ENCODE measurements at places on chromosomes 7 and 10.

DNA sequence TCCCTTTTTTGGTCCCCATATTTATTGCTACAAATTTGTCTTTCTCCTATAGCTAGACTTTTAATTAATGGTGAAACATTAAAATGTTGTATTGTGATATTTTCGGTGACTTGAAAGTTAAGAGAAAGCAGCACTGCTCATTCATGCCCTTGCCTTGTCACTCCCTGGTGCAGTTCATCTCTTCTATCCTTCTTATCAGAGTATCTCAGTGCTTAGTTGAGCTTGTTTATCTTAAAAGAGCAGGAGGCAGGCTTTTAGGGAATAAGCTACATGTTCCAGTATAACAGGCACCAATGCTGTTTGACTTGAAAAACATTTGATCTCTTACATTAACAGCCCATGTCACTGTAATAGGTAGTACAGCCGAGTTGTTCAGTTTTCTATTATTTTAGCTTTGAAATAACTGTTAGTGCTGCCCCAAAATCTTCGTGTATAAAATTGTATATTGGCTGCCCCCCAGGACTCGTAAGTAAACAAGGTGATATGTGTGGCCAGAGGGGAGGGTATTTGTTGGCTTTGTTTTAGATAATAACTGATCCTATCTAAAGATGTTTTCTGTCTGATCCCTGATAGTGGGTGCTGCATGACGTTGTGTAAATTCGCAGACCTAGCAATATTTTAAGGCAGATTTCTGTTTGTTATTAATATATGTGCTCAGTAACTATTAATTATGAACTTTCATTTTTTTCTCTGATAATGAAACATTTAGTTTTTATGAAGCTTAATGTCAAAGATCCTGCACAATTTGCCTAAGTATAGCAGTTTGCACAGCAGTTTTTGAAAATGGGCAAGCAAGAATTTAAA is 96.5 kb downstream of the BTRC start:
- DNase-seq, result no peak

- peak; percentile 58 for DNase-seq
Measured at GRCh38 chr10:95906677-95907455, 909 bp upstream of the CC2D2B start.

GRCh38 chr10:75417522-75417927 is 13.9 kb upstream of the LRMDA start:
- DNase-seq, result no peak

DNA sequence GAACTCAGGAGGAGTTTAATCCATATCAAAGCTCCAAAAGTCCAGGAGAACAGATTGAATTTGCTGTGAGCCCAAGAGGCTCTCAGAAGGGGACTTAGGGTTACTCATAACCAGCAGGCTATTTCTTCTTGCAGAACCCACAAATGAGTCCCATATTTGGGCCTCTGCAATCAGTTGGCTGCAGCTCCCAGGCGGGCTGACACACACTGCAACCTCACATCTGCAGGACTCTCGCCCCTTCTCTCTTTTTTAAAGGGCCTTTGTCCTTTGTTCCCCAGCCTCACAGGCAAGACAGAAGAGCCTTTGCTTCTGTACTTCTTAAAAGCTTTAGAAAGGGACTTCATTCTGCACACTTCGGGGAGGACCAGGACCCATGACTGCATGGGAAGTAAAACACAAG is 26.7 kb downstream of the CREB3L2 start:
- peak; percentile 52 for DNase-seq

GRCh38 chr10:29229258-29229705 is 59.6 kb upstream of the LYZL1 start:
- DNase-seq, result no peak

- no peak for DNase-seq
Measured at GRCh38 chr7:28315565-28316410, 96.5 kb upstream of the CREB5 start.

DNA sequence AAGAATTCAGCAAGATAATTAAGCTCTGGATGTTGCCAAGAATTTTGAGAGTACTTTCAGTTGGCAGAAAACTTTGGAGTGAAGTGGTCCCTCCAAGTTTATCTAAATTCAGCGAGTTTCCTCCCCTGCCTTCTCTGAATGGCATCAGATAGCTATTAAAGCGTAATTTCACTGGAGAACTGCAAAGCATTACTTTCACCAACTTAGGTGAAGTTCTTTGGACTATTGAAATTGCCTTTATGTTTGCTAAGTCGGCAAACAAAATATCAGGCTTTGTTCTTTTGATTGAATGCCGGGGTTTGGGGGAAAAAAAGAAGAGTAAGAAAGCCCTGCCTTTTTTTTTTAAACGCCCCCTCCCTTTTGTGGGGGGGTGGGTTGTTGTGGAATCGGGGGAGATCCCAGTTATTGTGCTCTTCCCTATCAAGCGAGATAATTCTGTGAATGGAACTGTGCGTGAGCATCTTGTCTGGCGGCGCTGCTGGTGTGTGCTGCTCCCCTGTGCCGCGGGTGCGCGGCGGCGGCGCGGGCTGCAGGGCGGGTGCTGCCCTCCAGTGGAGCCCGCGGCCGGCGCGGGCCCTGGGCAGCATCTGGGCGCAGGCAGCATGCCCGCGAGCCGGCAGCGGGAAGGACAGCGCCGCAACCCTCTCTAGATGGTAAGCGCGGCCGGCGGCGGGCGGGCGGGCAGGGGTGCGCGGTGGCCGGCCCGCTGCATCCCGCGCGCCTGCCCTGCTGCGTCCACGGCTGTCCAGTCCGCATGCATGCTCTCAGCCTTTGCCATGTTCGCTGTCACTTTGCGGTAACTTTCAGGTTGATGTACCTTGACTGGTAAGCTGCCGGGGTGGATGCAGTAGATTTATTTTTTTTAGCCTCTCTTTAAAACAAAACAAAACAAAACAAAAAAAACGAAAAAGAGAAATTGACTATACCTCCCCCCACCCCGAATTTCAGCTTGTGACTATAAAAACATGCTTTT is 176.5 kb downstream of the TCF7L2 start:
- DNase-seq, result peak; percentile 54

DNA sequence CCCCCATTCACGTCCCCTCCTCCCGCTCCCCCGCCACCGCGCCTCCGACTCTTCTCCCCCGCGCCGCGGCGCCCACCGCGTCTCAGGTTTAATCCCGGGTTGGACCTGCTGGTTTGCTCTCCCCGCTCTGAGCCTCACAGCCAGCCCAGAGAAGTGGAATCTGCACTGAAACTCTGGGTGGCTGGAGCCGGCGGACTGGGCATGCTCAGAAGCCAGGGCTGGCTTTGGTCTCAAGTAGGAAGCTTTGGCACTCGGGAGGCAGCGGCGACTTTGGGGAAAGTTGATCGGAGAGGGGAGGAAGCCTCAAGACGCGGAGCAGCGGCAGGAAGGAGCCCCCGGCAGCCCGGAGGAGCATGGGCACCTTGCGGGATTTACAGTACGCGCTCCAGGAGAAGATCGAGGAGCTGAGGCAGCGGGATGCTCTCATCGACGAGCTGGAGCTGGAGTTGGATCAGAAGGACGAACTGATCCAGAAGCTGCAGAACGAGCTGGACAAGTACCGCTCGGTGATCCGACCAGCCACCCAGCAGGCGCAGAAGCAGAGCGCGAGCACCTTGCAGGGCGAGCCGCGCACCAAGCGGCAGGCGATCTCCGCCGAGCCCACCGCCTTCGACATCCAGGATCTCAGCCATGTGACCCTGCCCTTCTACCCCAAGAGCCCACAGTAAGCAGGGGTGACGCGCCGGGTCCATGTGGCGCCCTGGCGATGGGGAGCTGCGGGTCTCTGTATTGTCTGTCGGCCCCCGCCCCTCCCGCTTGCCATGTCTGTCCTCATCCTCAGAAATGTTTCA is at the start of gene PRKG1:
Gene PRKG1 (plus strand): TSS at position 250 of the 791 bp plus-strand sequence.
- DNase-seq, result no peak

- no peak for DNase-seq
Measured at GRCh38 chr10:3871424-3871996, 86.5 kb upstream of the KLF6 start.

DNA sequence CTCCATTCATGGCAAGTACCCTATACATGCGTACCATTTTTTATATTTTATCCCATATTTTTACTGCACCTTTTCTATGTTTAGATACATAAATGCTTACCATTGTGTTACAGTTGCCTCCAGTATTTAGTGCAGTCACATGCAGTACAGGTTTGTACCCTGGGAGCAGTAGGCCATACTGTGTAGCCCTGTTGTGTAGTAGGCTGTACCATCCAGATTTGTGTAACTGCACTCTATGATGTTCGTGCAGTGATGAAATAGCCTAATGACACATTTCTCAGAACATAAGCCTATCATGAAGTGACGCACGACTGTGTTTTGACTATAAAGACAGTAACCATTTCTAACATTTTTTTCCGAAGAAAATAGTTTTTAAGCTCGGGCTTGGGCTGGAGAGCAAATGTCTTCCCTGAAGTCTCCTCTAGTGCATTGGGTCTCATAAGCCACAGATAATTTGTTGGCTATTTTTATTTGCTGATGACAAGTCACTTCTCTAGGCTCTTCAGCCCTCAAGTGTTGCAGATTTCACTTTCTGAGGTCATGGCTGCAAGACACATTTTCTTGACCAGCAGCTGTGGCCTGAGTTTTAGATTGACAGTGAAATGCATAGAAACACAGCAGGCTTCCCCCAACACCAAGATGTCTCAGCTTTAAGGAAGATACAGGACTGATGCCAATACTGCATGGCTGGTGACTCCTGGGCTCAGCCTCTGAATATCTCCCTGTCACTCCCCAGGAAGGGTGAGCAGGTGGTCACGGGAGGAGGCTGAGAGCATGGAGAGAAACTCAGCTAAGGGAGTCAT is 26.9 kb downstream of the EPDR1 start:
- DNase-seq, result no peak

GRCh38 chr7:70886547-70886946 is 245.4 kb upstream of the GALNT17 start:
- DNase-seq, result no peak

DNA sequence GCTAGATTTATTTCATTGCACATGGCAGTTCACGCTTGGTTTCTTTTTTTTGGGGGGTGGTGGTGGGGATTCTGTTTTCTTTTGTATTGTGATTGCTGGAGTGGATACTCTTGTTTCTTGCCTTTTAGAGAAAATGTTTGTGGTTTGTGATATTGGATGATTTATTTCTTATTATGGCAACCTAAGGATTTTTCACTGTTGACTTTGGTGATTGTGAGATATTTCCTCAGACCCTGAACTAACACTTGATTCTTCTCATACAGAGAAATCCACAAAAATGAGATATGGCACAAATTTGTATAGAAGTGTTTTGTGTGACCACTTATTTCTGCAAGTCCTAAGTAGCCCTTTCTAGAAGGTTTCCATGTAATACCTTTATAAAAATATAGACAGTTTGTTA is 871.1 kb downstream of the LRMDA start:
- DNase-seq, result no peak

DNA sequence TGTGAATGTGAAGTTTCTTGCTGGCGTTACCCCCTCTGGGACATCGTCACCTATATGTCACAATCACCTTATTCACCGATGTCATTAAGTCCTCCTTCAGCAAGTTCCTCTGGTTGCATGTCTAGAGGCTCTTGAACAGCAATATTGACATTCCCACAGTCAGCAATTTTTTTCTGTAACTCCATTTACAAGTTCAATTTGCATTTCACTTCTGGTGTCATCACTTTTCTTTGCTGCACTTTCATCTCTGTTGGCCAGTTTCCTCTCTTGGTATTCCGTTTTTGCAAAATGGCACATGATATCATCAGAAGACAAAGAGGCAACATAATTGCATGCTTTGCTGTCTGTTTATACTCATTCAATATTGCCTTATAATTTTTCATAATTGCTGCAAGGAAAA is 69.8 kb downstream of the SRI start:
- no peak for DNase-seq

DNA sequence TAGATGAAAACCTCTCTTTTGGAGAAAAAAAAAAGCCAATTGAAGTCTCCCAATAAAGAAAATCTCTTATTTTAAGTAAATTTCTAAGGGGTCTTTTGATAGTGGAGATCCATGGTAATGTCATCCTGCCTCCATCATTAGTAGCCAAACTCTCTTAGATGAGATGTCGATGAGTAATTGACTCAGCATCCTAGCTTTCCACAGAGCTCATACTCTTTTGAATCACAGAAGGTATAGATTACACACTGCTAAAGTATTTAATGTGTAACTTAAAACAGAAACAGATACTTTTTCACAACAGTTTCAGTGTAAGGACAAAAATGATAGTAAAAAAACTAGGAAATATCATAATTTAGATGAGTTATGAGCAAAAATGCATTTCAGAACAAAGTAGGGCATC is 19.4 kb downstream of the MAGI2 start:
- DNase-seq, result no peak

GRCh38 chr10:60209874-60210570 is 179.7 kb downstream of the ANK3 start:
- no peak for DNase-seq

- no peak for DNase-seq
Measured at GRCh38 chr7:30648744-30649540, 33.3 kb downstream of the CRHR2 start.

DNA sequence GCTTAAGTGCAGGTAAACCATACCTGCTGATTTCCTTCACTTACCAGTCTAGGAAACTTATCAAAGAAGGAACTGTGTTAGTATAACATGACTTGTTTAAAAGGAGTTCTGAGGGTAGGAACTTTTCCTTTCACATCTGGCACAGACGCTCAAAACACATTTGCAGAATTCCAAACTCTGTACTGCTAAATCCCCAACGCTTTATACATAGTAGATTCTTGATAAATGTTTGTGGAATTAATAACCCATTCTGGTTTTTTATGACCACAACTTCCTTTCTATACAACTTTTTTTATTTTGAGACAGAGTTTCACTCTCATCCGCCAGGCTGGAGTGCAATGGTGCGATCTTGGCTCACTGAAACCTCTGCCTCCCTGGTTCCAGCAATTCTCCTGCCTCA is 7.7 kb upstream of the TRUB1 start:
- no peak for DNase-seq

GRCh38 chr7:46754140-46754720 is 827.7 kb downstream of the TNS3 start:
- DNase-seq, result no peak

GRCh38 chr7:27888736-27889135 is 148.8 kb downstream of the TAX1BP1 start:
- no peak for DNase-seq

- DNase-seq, result no peak
Measured at GRCh38 chr7:20475756-20476155, 139.7 kb upstream of the ABCB5 start.

GRCh38 chr10:103114876-103115275 is 78.2 kb downstream of the NT5C2 start:
- DNase-seq, result no peak

DNA sequence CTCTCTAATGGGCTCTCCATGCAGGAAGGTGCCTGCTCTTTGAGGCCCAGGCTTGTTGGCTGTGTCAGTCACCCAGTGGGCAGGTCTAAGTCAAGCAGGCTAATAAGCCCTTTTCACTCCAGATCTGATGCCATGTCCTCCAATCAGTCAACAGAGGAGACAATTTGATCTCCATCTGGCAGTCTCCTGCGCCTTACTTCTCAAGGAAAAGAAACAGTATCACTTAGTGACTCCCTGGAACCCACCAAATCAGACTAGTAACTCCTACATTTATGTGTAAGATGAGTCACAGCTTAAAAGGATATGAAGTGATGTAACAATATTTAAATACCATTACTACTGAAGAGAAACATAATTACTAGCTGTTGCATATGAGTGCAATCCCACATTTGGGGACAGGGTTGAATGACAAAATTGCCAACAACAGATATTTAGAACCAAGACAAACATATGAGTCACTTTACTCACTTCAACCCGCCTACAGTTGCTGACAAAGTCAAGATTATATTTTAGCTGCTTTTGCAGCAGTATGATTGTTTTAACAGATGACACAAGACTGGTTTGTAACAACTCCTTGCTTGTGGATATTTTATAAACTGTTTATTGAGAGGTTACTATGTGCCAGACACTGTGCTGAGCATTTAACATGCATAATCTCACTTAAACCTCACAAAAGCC is 72.1 kb downstream of the USP6NL start:
- no peak for DNase-seq

Measured in GM20000 (cell line).